ENCODE measurements at places on chromosomes 2 and 18.

GRCh38 chr2:230865766-230866755 lies 1.3 kb downstream of the ITM2C start:
- DNase-seq: no peak

- no peak for DNase-seq
Observed at GRCh38 chr2:232235716-232236115, 142.8 kb upstream of the ALPP start.

- DNase-seq: peak; percentile 51
Observed at GRCh38 chr2:112541315-112542122, 746 bp upstream of the POLR1B start.

- DNase-seq: no peak
Observed at GRCh38 chr2:114784890-114785583, 342.6 kb downstream of the DPP10 start.

DNA sequence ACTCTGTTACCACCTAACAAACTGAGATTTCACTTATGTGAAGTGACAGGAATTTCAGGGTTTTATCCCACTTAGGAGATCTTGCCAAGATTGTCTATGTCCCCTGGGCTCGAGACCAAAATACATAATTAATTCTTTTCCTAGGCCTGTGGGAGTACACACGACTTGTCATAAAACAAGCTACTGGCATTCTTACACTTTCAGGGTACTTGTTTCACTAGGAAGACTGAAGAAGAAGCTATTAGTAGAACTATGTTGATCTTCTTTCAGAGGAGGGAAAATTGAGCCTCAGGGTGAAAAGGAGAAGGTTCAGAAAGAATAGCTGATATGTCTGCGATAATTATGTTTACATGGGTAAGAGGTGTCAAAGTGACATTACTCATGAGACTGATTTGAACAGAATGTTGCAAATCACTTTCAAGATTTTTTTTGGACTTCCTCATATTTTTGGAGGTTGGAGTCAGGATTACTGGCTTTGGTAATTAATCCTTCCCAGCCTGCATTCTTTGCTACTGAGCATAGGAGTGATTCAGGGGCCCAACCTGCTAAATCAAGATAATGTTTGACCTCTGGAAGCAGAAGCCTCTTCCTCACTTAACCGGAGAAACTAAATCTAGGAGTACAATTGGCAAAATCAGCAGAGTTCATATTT lies 240.0 kb upstream of the NT5C1B start:
- no peak for DNase-seq

- no peak for DNase-seq
Observed at GRCh38 chr2:109391243-109391642, 222.5 kb downstream of the SEPTIN10 start.

GRCh38 chr2:8049851-8050571 lies 631.8 kb upstream of the ID2 start:
- no peak for DNase-seq

GRCh38 chr18:38047820-38048219 lies 482.2 kb upstream of the CELF4 start:
- no peak for DNase-seq

Measured in activated CD8-positive, alpha-beta memory T cell treated with anti-CD3 and anti-CD28 coated beads for 1 hour (primary cell).